ENCODE measurements at places on chromosomes 13 and 19.

- no peak for DNase-seq
These were observed 24.2 kb upstream of the SLC46A3 start for GRCh38 chr13:28743020-28743419.

- no peak for DNase-seq
These were observed 52.4 kb downstream of the ZNF676 start for GRCh38 chr19:22144394-22144793.

GRCh38 chr13:33078263-33078662, 62.0 kb downstream of the KL start:
- no peak for DNase-seq

- DNase-seq: no peak
These were observed 36.0 kb upstream of the NEK3 start for GRCh38 chr13:52195401-52195837.

- no peak for DNase-seq
These were observed 169.2 kb upstream of the IRS2 start for GRCh38 chr13:109955598-109955997.

DNA sequence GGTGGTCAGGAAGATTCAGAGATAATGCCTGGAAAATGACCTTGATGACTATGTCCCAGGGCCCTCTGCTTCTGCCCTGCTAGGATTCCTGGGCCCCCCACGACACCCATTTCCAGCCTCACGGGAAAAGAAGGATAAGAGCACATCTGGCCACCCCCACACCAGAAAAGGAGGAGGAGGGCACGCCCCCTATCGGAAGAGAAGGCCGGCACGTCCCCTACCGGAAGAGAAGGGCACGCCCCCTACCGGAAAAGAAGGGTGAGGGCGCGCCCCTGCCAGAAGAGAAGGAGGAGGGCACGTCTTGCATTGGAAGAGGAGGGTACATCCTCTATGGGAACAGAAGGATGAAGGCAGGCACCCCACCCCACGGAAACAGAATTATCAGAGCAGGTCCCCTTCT, 84.3 kb downstream of the IER2 start:
- DNase-seq: peak; percentile 82

DNA sequence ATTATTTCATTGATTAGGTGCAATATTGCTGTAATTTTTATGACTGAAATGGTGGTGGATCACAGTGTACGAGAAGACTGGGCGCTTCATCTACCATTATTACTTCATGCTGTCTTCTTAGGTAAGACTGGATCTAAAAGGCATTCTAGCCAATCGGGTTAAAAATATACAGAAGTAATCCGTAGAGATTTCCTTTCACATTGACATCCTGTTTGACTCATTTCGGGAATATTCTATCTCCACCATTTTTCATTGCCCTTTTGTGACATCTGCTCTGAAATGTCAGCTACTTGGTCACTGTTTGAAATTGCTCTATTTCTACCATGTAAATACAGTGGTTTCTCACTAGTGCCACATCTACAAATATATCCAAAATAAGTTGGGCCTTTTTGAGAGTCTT, 90.2 kb downstream of the ZAR1L start:
- DNase-seq: no peak

DNA sequence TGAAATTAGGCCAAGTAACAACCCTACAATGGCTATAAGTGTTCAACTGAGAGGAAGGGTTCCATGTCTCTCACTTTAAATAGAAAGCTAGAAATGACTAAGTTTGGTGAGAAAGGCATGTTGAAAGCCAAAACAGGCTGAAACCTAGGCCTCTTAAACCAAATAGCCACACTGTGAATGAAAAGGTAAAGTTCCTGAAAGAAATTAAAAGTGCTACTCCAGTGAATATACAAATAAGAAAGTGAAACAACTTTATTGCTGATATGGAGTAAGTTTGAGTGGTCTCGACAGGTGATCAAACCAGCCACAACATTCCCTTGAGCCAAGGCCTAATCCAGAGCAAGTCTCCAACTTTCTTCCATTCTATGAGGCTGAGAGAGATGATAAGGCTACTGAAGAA, 209.6 kb downstream of the KLF12 start:
- DNase-seq: no peak

GRCh38 chr19:13396250-13397080, 109.8 kb downstream of the CACNA1A start:
- peak; percentile 70 for DNase-seq

DNA sequence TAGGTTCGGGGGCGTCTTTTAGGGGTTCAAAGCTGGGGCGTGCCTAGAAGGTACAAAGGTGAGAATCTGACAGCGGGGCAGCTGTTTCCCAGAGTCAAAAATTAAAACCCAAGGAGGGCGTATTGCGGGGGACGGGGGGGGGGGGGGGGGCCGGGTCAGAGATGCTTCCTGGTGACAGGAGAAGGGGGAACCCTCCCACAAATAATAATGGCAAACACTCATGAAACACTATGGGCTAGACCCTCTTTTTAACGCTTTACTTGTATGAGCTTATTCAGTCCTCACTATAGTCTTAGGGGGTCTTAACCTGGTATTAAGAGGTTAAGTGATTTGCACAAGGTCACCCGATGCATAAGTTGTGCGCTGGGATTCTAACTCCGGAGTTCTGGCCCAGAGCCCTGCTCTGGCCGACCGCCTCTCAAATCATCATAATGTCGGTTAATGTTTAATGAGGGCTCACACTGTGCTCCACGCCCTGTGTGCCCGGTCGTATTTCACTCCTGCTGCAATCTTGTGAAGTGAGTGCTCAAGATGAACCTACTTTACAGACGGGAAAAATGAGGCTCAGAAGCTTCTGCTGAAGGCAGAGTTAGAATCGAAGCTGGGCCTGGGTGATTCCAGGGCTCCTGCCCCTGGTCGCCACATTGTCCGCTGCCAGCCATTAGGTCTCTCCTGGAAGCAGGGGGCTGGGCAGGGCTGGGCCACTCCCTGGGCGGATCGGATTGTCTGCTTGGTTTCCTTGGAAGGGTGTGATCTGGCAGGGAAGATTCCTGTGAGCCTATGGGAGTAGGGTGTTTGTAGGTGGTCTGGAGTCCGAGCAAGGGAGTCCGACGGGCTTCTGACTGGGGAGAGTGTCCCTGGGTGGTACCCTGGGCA, 964 bp downstream of the PAK4 start:
- no peak for DNase-seq

GRCh38 chr13:33817513-33817900, 442 bp upstream of the RFC3 start:
- DNase-seq: no peak

DNA sequence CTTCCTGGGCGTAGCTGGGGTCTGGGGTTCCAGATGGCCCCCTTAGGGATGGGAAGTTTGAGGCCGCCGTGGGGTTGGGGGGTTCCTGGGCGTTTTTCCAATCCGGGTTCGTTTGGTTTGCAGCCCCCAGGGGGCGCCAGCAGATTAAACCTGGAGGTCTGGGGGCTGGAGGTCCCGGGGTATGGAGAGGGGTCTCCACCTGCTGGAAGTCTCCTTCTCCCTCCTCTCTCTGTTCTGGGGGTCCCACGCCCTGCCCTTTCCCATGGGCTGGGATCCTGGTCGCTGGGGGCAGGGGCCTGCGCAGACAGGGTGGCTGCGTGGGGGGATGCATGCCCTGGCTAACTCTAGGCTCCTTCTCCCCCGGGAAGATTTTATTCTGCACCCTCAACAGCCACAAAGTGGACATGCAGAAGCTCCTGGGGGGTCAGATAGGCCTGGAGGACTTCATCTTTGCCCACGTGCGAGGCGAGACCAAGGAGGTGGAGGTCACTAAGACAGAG, 899 bp downstream of the GIPC3 start:
- DNase-seq: peak; percentile 53

- DNase-seq: no peak
These were observed 14.3 kb upstream of the FNDC3A start for GRCh38 chr13:48961379-48961778.

- peak; percentile 41 for DNase-seq
These were observed 7.5 kb upstream of the NFIX start for GRCh38 chr19:12987781-12988180.

- no peak for DNase-seq
These were observed 46.0 kb downstream of the C13orf46 start for GRCh38 chr13:113927661-113928581.

DNA sequence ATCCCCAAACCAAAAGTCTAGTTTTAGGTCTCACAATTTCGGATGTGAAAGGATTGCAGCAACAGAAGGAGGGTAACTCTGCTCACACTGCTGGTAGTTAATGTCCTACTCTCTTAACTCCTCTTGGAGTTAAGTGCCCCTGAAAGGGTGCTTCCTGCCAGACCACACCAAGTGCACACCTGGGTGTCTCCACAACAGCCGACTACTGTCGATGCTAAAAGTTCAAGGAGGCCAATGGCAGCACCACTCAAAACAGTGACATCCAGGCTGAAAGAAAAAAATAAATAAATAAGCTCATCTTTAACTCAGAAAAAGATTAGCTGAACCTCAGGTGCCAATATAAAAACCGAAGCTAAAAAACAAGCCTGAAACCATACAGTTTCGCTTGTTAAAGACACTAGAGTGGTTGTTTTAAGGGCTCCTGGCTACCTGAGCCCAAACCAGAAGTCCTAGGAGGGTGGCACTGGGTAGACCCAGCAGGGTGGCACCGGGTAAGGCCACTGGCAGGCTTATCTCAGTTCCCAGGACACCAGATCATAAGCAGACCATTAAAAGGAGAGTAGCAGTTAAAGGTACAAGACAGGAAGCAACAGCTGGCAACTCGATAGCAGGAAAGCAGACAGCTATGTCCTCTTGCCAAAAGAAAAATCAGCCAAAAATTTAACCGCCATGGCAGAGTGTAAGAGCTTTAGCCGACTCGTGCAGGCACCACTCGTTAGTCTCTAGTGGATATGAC, 39.3 kb downstream of the BRD4 start:
- DNase-seq: peak; percentile 67

DNA sequence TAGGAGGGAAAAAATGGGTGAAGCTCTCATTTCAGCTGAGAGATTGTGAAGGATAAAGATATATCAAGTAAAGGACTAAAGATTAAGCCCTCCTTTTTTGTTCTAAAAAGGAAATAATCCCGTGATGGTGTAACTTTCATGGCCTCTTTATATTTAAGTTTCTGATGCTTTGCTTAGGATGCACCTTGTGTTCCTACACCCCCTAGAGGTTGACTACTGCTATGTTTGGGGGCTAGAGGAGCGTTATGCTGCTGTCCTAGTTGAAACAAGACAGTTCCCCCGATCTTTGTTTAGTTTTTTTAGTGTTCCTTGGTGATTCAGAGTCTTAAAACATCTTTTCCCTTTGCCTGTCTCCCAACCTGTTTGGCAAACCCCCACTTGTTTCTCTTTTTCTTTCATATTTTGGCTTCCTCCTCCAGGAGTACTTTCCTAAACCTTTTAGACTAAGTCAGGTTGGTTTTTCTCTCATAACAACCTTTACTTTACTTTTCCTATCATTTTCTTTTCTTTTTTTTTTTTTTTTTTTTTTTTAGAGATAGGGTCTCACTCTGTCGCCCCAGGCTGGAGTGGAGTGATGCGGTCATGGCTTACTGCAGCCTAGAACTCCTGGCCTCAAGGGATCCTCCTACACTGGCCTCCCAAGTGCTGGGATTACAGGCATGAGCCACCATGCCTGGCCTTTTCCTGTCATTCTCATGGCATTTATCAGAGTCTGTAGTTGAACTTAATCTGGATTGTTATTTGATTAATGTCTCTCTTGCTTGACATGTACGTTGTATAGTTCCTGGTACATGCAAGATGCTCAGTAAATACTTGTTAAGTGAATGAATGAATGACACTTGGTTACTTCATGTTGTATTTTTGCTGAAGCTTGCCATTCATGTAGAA, 2.8 kb downstream of the UBA2 start:
- DNase-seq: peak; percentile 88

DNA sequence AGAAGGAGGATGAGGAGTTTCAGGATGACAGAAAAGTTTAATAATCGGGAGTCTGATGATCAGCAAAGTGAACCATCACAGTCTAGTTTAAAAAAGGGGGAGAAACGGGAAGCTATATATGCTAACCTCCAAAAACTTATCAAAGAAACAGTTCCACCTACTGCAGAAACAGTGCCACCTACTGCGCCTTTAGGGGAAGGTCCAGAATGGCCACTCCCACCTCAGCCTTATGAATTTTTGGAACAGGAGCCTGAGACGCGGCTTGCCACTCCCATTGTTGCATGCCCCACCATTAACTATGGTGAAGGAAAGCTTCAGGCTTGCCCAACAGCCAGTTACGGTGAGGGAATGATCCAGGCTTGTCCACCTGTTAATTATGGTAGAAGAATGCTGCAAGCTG, 929.0 kb downstream of the SLITRK6 start:
- DNase-seq: peak; percentile 75

DNA sequence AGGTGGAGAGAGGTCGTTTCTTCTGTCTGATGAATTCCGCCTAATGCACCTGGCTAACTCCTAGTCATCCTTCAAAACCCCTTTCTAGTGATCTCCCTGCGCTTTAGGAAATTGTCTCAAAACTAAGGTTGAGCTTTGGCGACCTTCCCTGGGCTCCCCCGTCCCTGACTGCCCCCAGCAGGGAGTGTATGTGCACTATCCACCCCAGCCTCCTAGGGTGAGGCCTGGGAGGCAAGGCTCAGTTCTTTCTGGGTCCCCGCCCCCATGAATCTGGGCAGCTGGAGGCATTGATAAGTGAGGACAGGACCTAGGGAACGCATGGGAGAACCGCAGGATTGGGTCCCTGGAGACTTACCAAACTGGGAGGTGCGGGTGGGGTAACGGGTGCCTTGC, 378 bp downstream of the TLE6 start:
- no peak for DNase-seq

GRCh38 chr19:20367811-20368294, 197.7 kb downstream of the ZNF737 start:
- DNase-seq: peak; percentile 26

DNA sequence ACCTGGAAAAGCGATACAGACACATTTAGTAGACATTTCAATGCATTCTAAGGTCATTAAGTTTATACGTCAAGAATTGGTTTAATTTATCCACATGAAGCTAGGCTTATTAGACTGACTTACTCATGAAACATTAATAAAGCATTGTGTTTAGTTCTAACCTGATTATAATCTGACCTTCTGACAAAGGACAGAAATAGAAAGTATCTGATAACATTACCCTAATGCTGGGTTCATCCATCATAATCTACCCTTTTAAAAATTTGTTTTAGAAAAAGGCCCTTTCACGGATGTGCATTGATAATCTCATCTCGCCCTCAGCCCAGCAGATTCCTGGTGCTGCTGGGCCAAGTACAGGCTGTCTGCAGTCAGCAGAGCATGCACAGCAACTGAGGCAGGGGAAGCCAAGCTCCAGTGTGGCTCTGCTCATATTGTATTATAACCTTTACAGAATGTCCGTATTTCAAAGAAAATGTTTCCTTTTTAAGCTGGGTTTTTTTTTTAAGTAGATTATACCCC, 142.1 kb upstream of the MAB21L1 start:
- no peak for DNase-seq

GRCh38 chr13:50025436-50025835, 10.2 kb downstream of the KCNRG start:
- DNase-seq: no peak

GRCh38 chr19:1087813-1088415, 7.3 kb downstream of the POLR2E start:
- DNase-seq: peak; percentile 74

- DNase-seq: no peak
These were observed 6.3 kb downstream of the SPINT2 start for GRCh38 chr19:38270587-38271167.

- DNase-seq: peak; percentile 37
These were observed 128.7 kb downstream of the UQCRFS1 start for GRCh38 chr19:29084266-29084665.

Measured in NAMALWA (cell line).